ENCODE measurements at places on chromosomes 6 and 20.

- no peak for DNase-seq
Measured at GRCh38 chr6:133983099-133983939, 30.3 kb downstream of the TBPL1 start.

GRCh38 chr6:13674533-13675190, 37.0 kb downstream of the RANBP9 start:
- no peak for DNase-seq

- DNase-seq: no peak
Measured at GRCh38 chr6:76451926-76452709, 379.7 kb upstream of the IMPG1 start.

- no peak for DNase-seq
Measured at GRCh38 chr6:168598251-168599117, 157.5 kb downstream of the SMOC2 start.

DNA sequence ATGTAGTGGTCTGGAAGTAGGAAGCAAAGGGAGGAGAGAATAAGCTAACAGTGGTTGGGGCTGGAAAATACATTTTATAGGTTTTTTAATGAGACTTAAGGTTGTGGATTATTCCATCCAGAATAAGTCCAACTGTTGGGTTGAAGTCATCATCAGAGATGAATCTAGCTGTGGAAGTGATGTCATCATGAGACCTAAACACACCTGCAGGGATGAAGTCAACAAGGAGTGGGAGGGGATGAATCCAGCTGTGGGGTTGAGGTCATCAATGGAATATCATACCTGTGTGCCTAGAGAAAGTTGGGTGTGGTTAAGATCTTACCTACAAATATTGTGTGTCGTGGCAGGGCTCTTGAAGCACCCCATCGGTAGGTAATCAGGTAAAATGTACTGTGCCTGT, 730.7 kb downstream of the RFPL4B start:
- no peak for DNase-seq
